NCI-H1436 treated with DMSO at 0.1 percent for 48 hours (cell line): ENCODE measurements at places on chromosomes 6 and 20.

DNA sequence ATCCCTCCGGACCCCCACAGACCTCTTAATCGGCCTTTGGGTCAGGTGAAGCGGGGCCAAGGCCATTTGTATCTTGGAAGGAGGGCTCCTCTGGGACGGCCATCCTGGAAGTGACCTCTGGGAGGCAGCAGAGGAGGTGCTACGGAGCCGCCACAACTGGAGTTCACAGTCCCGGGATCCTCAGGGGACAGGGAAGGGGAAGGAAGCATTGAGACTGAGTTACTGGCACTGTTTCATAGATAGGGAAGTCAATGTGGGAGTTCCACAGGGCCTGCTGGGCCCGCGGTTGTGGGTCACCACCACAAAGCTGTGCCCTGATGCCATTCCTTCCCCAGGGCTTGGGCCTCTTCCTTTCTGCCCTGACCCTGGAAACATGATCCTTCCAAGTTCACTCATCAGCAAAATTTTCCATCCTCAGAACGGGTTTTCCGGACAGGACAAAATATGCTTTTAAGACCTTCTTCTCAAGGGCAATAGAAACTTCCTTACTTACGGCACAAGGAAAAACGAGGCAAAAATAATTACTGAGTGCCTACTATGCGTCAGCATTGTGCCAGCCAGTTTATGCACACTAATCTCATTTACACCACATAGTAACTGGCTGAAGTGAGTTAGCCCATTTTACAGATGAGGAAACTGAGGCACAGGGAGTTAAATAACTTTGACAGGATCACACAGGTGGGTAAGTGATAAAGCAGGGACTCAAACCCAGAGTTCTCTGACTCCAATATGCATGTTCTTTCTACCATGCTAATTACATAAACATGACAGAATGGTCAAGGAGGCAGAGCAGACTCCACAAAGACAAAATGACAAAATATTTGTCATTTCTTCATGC, 143.8 kb downstream of the UNC5CL start:
- DNase-seq = no peak

DNA sequence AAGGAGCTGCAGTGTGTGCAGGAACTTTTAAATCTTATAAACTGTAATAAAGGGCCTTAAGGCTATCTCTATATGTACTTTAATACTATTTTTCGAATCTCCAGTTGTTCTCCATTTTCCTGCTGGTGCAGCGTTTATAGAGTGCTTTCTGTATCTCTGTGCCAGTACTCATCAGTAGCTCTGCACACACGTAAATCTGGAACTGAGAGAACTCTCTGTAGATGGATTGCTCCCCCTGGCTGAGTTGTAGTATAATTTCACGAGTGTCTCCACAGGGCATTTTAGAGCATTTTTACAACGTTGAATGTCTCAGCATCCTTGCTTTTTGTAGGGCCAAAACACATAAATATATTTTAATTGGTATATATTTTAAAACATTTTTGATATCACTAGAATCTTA, 256.5 kb downstream of the TRDN start:
- peak; percentile 48 for DNase-seq

DNA sequence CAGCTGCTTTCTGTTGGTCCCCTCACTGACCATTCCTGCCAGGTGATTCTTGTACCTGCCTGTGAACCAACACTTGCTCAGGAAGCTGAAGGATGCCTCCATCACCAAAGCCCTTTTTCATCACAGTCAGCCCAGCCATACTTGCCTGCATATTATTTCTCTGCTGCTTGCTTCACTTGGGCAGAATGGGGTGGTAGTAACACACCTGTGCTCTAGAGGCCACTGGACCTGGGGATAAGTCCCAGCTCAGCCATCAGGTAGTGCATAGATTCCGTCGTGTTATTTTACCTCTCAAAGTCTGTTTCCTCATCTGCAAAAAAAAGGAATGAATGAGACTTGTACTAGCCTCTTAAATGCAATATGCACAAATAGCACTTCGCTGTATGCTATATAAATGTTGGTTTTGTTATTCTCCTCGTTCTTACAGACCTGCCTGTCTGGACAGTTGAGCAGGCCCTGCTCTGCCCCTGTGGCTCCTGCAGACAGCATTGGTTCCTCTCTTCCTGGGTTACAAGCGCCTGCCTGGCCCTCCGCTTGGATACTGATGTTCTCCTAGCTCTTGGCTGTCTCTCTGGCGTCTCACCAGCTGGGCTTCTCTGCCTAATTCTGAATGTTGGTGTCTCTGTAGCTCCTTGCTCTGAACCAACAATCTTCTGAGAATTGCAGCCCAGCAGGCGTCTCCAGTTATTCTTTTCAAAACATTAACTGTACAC, 151.8 kb downstream of the UNC5CL start:
- DNase-seq = no peak

DNA sequence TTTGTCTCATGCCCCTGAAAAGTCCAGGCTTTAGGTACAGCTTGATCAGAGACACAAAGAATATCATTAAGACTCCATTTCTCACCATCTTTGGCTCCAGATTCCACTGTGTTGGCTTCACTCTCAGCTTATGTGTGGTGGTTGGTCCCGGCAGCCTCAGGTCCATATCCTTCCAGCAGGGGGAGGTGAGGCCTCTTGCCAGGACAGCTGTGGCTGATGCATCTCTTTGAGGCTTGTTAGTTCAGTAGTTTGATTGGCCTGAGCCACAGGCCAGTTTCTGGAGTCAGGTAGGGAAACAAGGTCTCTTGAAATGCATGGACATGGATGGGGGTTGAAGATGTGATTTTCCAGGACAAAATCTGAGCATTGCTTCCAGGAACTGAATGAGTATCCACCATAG, 62.4 kb downstream of the JAG1 start:
- no peak for DNase-seq

DNA sequence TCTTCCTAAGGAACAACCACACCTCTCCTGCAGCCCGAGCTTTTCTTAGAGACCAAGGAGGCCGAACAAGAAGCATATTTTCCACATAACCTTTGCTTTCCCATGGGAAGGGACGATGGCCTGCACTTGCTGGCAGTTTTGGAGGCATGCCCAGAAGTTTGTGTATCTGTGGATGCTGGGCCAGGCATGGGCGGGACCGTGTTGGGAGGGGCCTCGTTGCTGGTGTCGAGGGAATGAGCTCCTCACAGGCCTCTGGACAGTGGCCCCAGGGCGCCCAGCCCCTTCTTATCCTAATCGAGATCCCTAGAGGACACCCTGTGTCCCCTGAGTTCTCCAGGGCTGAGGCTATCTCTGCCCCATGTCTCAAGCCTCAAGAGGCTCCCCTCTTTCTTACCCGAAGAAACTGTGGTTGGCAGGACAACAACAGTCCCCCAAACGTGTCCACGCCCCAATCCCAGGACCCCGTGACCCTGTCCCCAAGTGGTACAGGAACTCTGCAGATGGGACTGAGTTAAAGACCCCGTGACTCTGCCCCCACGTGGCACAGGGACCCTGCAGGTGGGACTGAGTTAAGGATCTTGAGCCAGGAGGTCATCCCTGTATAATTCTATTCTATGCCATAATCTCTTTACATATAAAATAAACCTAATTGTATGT, 99.5 kb upstream of the BHLHE23 start:
- no peak for DNase-seq

DNA sequence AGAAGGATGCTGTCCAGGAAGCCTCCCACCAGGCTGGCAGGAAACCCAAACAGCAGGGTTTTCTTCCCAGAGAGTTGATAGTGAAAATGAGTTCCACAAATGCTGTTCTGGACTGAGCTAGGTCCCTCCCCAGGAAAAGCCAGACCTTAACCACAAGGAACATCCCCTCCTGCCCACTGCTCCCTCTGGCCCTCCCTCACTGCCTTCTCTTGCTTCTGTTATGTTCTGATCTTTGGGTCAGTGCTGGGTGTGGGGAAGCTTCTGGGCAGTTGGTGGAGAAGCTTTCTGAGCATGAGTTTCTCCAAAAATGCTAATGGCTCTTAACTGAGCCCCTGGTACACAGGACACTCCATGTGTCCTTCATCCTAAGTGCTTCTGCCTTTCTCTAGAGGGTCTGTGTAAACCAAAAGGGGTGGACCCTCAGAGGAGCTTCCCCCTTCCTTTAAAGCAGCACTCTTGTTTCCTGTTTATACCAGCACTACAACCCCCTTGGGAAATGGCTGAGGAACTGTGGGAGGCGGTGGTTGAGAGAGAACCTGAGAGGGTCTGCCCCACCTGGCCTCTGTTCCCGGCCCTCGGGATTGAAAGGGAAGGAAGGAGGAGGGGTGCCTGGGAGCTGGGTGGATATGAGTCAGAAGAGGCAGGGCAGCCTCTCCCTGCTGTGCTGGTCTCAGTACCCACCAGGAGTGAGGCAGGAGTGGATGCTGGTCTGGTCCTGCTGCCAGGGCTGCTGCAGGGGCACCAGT, 42.0 kb downstream of the CDS2 start:
- DNase-seq = peak; percentile 10

GRCh38 chr6:38164671-38165108, 345.2 kb downstream of the ZFAND3 start:
- DNase-seq = no peak

GRCh38 chr6:89025633-89026032, 54.9 kb upstream of the PNRC1 start:
- DNase-seq = no peak

DNA sequence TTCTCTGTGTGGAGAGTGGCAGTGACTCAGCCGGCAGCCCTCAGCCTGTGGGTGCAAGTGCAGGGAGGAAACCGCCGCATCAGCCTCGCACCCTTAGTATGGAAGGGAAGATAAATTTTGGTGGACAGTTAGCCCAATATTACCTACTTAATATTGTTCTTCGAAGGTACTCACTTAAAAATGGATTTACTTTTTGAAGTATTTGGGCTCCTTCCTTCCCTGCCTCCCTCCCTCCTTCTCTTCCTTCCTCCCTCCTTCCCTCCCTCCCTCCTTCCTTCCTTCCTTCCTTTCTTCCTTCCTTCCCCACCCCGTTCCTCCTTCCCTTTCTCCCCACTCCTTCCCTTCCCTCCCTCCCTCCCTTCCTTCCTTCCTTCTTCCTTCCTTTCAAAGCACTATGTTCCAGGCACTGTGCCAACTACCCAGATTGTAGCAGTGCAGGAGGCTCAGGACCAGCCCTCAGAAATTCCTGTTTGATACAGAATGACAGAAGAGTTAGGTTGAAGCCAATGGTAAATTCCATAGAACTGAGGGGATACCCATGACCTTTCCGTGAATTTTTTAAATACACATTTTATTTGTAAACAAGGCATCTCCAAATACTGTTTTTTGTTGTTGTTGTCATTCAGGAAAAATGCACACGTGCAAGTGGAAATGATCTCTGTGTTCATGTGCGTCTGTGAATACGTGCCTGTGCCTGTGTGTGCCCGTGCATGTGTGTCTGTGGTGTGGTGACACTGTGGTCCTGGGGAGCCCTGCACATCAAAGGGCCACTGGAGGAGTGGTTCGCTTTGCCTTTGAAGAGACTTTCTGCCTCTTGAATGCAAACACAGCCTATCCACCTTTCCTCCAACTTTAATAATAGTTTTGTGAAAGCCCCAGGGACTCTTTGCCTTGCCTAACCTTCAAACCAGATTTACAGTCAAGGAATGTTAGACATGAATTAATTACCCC, 141.7 kb downstream of the EDN3 start:
- DNase-seq = no peak

GRCh38 chr20:19370076-19371075, 157.9 kb downstream of the SLC24A3 start:
- no peak for DNase-seq

DNA sequence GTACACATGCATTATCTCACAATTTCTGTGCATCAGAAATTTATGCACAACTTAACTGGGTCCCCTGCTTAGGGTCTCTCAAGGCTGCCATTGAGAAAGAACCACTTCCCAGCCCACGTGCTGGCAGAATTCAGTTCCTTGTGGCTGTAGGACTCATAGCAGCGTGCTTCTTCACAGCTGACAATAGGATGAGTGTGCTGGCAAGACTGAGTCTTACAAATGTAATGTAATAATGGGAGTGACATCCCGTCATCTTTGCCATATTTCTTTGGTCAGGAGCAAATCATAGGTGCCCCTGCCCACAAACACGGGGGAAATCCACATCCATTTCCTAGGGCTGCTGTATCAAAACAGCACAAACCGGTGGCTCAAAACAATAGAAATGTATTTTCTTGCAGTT, 77.4 kb downstream of the FIG4 start:
- DNase-seq = no peak

GRCh38 chr6:136410201-136411024, 120.8 kb upstream of the BCLAF1 start:
- no peak for DNase-seq

DNA sequence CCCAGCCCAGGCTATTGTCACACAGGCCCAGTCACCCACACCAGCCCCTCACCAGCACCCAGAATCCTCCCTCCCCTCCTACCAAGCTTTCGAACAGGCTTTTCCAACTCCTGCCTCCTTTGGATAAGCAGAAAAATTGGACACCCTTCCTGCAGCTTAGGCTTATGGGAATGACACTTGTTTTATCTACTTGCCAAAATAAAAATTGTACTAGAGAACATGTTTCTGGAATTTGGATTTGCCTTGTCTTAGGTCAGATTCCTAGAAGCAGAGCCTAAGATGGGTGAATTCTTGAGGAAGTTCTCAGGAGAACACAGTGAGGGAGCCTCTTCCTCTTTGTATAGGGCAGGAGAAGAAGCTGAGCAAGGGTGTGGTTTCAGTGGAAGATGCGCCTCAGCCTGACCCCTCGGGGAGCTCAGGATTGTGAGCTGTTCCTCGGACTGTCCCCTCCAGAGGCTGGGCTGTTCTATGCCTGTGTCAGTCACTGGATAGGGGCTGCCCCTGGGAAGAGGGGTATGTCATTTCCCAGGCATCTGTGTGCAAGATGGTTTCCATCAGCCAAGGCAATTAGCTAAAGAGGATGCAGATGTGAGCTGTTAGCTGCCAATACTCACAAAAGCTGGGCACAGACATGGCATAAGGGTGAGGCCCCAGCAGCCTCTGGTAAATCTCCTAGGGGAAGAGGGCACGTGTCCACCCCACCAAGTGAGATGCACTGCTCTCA, 33.9 kb downstream of the ITPR3 start:
- no peak for DNase-seq

DNA sequence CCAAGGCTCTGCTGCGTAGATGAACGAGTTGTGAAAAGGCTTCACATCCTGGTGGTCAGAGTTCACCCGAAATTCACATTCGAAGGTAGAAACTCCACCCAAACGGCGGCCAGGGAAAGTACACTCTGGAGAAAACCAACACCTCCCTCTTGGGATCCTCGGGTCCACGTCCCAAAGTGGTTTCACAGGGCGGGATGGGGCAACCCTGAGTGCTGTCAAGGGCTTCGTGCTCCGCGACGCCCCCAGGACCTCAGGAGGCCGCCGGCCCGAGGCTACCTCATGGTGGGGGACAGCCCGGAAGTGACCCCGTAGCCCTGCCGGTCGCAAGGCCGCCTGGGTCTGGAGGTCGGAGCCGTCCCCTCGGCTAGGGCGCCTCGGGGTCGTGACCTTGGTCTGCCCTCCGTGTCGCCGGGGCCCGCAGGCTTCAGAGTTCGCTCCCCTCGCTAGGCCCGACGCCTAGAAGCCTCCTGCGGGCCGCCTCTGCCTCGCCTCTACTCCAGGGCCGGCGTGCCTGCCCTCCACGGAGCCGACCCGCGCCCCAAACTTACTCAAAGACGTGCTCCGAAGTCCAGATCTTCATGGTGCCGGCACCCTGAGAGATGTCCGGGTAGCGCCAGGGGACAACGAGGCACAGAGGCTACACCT, at the start of gene PRELID3B:
Gene PRELID3B, minus strand, starts transcription at position 636 of the 645 bp plus-strand sequence. Its CDS starts 56 bp downstream, at position 580.
- DNase-seq = no peak
